ENCODE measurements at places on chromosomes 6 and 20.

- DNase-seq = no peak
These were observed 53.8 kb downstream of the MACROD2 start for GRCh38 chr20:14049111-14049510.

GRCh38 chr20:48019496-48019895, 234.2 kb upstream of the SULF2 start:
- DNase-seq = no peak

DNA sequence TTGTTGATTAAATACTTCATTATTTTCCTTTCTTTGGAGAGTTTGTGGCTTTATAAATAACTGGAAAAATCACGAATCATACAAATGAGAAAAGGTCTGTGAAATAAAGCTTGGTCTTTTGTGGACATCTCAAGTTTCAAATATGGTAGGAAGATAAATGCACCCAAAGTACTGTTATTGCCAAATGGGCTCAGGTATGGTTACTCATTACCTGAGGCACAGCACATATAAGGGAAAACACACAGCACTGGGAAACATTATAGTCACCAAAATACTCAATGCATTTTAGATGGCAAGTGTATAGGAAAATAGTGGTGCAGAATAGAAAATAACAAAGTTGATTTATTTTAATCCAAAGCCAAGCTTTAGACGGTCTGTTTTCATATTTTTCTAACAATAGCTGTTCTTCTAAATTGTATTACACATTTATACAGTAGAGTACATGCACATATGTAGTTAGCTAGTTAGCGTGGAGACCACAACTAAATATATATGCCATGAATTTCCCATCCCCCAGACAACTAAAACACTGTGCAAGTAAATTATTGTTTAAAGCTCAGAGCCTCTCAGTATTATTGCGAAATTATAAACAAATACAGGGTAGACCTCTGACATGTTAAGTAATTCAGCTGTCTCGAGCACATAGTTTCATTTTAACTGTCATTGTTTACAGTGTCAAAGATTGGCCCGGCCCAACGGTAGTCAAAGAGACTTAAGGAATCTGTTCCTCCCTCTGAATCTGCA, 336.0 kb downstream of the SYNE1 start:
- DNase-seq = no peak

DNA sequence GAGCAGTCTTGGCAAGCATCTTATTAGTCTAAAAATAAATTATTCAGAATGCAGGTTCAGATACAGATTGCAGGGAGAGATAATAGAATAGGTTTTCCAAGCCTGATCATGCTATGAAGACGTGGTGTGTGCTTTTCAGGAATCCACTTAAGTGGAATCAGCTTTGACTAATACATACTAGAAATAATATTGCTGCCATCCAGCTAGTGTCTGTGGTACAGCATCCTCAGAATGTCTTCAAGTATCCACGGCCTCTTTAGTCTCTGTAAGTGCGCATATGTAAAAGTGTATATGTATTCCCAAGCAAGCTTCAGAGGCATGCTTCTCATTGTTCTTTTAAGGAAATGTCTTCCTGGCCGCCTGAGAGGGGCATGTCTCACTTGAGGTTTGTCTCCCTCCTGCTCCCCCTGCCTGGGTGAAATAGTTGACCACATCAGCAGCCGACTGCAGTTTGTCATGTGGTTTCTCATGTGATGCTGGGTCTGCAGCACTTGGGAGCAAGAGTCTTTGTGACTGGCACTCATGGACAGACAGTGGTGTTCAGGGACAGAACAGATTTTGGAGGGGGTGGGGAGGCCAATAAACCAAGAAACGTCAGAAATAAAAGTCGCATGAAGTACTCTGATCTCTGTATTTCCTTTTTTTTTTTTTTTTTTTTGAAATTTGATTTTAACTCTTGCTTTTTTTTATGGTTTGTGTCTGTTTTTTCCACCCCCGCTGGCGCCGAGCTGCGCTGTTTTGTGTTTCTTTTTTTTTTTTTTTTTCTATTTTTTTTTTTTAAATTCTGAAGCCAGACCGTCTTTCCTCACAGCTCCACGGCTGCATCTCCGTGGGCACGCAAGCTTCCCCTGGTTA, 150.8 kb downstream of the PRL start:
- DNase-seq = no peak

DNA sequence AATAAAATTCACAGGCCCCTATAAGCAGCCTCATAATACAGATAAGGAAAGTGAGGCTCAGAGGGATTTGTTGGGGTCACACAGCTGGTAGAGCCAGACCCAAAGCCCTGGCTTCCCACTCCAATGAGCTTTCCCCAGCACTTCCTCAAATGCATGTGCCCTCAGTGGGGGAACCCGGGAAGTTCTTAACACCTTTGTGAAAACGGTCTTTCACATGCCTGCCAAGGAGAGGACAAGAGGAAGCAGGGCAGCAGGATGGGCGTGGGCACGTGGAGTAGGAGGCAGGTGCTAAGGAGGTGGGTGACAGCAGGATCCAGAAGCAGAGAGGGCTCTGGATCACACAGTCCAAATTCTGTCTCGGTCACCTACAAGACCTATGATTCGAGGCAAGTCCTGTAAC, 598 bp downstream of the PI16 start:
- DNase-seq = no peak

GRCh38 chr20:46376196-46376785, 30.1 kb downstream of the ELMO2 start:
- no peak for DNase-seq
